Heart left ventricle (tissue), 16 donors: ENCODE measurements at places on chromosomes 3 and 15. TPM values are rescaled to one million over a fixed set of nuclear protein-coding genes. Genes with fewer than 3 reads are reported as not detected.

The EFCC1 gene
- total RNA-seq, result 1.5 TPM

The SERINC4 gene
- total RNA-seq, result 0.25 TPM

The NOX5 gene
- total RNA-seq, result not detected

The CORO2B gene
- total RNA-seq, result 5.3 TPM

The NCEH1 gene
- total RNA-seq, result 41.2 TPM

The ISLR2 gene
- 2.6 TPM for total RNA-seq

The TGM5 gene
- total RNA-seq, result not detected

GRCh38 chr3:60142009-60142408 is 1092.2 kb upstream of the CFAP20DC start:
- no peak for DNase-seq

DNA sequence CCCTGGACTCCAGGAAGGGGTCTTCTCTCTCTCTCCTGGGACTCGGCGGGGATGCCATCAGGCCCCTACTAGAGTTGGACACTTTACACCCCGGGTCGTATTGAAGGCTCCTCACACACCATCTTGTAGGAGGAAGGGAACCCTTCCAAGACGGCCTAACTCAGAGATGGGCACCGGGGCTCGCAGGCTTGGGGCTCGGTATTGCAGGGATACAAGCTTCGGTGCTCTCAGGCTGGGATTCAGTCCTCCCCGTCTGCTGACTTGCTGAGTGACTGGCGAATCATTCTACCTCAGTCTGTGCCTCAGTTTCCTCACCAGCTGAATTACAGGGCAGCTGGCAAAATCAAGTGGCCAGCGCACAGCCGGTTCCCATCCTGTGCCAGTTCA is 419 bp upstream of the CALML4 start:
- DNase-seq, result no peak

DNA sequence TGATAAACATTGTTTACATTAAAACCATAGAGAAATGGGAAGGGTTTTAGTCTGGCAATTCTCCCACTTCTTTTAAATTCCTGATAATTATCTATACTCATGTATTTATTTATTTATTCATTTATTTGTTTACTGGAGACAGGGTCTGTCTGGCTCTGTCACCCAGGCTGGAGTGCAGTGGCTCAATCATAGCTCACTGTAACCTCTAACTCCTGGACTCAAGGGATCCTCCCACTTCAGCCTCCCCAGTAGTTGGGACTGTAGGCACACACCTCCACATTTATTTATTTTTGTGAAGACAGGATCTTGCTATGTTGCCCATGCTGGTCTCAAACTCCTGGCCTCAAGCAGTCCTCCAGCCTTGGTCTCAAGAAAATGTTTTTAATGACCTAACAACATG is 2.5 kb upstream of the AEN start:
- DNase-seq, result no peak

DNA sequence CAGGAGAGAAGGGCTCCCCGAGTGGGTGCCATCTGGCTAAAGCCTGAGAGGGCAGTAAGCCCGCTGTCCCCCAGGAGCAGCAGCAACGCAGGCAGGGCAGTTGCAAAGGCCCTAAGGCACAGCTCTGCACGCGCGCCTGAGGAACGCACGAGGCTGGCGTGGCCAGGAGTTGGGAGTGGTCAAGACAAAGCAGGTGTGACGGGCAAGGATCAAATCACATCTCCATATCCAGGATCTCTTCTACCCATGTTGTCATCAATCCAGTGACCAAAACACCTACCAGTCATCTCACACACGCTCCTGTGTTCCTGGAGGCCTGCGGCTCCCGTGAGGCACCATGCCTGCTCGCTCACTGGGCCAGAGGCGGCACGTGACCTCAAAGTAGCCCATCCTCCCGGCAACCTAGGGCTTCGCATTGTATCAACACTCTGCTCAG is 59.5 kb downstream of the ERC2 start:
- no peak for DNase-seq
